ENCODE measurements at places on chromosomes 16 and 17.

DNA sequence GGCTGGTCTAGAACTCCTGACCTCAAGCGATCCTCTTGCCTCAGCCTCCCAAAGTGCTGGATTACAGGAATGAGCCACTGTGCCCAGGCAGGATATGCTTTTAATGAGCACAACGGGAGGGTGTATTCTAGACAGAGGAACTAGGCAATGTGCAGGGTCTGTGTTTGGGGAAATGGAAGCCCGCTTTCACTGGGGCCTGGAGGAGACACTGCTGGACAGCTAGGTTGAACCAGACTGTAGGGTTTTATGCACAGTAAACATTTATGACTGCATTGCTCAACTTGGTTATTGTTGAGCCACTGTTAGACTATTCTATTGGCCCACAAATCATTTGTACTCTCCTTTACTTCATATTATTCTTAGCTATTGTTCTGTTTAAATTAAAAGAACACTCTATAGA, 10.2 kb upstream of the SIAH1 start:
- DNase-seq: no peak

GRCh38 chr16:51419768-51420167, 268.7 kb upstream of the SALL1 start:
- DNase-seq: no peak

DNA sequence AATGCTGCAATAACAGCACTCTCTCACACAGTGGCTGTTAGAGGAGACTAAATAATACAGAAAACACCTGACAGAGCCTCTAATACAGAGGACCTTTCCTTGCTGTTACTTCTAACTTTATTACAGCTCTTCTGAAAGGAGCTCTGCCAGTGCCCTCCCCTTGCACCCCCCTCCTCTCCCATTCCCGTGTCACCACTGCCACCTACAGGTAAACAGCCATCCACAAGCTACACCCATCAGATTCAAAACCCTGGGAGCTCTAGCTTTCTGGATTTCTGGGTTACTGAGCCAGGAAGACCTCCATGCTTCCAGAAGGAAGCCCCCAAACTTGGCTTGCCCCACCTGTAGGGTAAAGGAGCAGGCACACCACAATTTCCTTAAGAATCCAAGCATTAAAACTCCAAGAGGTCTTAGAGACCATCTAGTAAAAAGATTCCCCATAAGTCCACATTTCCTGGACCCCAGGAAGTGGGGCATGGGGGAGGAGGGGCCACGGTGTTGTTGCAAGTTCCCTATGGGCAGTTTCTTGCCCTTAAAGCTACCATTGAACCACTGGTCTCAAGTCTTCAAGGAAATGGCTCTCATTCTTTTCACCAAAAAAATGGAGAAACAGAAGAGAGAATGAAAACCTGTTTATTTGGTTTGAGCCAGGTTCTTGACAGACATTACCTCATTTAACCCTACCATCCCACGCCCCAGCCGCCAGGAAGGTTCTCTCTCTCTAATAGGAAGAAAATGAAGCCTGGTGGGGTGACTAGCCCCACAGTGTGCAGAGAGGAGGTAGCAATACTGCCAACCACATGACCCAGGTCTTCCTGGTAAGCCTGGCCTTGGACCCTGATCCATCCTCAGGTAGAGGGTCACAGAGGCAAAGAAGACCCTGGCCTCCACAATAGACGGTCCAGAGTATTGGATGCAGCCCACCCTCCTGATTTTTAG, 52.8 kb downstream of the TOM1L2 start:
- peak; percentile 26 for DNase-seq

- DNase-seq: no peak
Measured at GRCh38 chr17:77316191-77316641, 175.4 kb downstream of the SEC14L1 start.

GRCh38 chr17:74042744-74043486, 160.6 kb upstream of the RPL38 start:
- DNase-seq: peak; percentile 65

GRCh38 chr17:4040784-4041183, 76.5 kb upstream of the ATP2A3 start:
- DNase-seq: no peak

- DNase-seq: no peak
Measured at GRCh38 chr17:21282850-21283249, 1.7 kb upstream of the MAP2K3 start.

GRCh38 chr17:12867726-12868125, 78.4 kb downstream of the ARHGAP44 start:
- no peak for DNase-seq

DNA sequence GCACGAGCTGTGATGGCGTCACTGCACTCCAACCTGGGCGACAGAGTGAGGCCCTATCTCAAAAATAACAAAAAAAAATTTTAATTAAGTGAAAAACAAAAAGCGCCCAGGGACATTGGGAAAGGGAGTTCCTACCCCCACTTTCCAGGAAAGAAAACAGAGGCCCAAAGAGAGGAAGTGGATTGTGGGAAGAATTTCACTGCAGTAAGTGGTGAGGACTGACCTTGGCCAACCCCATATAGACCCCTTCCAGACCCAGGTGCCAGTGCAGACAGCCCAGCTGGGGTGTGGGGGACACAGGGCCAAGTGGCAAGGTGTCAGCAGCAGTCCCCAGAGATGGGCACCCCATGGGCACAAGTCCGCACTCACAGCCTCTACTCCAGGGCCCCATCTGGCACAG, 29.0 kb upstream of the KRT17 start:
- DNase-seq: no peak

DNA sequence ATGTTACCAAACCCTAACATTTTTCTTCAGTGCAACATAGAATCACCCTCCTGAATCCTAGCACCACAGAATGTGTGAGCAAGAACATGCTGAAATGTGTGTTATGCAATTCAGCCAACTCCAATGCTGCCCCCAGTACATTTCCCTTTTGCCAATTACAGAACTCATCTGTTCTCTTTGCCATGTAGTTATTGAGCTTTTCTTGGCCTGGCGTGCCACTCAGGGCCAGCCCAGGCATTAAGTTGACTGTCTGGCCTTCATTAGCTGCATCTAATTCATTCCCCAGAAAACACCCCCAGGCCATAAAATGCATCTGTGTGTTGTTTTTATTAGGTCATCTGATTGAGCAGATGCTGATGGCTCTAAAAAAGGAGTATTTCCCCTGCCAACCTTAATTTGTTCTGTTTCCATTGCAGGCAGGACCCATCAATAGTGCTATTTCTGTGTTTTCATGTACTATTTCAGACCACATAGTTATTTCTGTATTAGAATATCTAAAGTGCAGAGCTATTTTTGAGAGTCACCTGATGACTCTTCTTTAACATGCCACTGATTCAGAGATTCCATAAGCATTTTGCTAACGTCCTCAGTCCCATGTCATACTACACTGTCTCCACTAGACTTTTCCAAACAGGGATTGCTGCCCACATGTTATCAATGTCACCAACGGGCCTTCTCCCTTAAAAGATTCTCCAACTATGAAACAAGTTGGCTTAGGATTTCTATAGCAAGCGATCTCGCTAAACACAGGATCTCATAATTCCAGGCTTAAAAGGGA, 969.7 kb downstream of the CDH11 start:
- DNase-seq: no peak

DNA sequence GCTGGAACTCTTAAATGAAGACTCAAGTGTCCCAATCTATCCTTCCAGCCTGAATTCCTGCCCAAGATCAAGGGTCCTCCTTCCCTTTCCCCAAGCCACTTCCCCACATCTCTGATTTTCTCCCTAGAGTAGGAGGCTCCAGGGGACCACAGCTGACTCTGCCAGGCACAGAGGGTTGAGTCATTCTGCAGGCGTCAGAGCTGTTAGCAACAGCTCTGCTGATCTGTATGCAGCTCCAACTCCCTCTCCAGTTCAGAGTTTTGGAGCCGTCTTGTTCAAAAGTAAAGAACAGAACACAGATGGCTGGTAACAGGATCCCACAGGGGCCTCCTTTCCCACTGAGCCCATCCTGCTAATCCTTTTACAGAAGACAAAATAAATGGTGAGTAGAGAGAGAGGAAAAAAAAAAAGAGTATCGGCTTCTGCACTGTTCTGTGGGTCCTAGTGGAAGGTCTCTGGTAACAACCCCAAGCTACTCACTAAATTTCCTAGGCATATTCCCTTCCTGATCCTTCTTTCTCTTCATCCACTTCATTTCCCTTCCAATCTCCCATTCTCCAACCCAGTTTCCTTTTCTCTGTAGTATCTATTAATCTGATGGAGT, 13.4 kb upstream of the TAOK1 start:
- no peak for DNase-seq

- peak; percentile 70 for DNase-seq
Measured at GRCh38 chr16:50699326-50700159, 6.1 kb downstream of the NOD2 start.

DNA sequence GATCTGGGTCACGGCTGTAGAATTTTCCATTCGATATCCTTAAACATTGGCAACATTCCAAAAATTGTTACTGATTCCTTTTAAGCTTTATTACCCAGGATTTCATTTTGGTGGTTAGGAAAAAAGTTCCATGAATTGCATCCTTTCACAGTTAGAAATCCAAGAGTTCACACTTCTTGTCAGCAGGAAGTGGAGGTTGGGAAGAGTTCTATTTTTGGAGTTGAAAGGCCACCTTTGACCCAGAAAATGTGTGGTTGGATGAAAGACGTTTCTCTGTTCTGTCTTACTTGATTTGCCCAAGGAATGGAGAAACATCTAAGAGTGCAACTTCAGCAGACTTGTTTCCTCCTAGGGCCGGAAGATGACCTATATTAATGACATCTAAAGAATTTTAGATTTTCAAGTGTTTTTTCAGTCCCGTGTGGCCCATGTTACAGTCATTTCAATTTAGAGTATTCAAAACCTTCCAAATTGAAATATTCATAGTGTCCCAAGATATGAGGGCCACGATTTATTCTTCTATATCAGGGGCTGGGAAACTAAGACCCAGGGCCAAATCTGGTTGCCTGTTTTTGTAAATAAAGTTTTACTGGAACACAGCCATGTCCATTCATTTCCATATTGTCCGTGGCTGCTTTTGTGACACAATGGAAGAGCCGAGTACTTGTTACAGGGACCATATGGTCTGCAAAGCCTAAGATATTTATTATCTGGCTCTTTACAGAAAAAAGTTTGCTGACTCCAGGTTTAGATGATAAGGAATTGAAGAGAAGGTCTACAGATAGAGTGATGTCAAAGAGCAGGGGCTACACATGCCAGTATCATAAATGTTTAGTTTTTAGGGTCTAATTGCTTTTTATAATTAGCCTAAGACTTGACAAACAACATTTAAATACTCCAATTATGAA, 50.2 kb downstream of the CDK5R1 start:
- no peak for DNase-seq

GRCh38 chr17:39995438-39995837, 14.8 kb downstream of the PSMD3 start:
- DNase-seq: no peak

GRCh38 chr16:27066668-27067537, at the start of gene C16orf82:
Gene C16orf82, plus strand, starts transcription at chr16:27066927.
- DNase-seq: no peak

DNA sequence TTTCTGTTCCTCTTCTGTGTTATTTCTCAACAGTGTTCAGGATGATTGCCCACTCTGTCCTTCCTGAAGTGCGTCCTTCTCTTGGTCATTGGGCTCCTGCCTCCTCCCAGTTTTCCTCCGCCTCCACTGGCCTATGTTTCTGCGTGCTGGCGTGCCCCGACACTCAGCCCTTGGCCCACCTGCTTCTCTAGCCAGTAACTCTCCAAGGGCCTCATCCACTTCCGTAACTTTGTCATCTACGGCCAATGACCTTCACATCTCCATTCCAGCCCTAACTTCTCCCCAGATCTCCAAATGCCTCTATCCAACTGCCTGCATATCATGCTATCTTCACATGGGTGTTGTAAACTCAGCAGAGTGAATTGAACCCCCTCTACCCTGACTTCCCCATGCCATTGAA, 39.6 kb upstream of the RPL38 start:
- no peak for DNase-seq

DNA sequence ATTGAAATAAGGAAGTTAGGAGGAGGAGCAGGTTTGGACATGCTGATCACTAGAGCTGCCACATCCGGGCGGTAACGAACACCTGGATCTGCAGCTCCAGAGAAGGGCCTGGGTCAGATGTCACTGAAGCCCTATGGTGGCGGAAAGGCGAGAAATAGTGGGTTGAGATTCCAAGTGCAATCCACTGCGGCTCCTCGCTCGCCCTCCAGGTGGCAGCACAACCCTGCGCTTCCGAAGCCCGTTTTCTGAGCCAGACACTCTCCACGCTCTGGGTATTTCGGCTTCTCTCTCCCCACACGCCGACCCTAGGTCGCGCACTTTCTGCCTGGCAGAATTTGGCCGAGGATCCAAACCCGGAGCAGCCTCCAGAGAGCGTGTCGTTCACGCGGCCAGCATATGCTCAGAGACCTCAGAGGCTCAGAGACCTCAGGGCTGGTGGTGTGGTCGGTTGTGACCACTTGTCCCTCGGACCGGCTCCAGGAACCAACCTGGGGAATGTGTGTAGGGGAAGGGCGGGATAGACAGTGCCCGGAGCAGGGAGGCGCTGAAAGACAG, 922 bp upstream of the SLC2A4 start:
- peak; percentile 74 for DNase-seq

DNA sequence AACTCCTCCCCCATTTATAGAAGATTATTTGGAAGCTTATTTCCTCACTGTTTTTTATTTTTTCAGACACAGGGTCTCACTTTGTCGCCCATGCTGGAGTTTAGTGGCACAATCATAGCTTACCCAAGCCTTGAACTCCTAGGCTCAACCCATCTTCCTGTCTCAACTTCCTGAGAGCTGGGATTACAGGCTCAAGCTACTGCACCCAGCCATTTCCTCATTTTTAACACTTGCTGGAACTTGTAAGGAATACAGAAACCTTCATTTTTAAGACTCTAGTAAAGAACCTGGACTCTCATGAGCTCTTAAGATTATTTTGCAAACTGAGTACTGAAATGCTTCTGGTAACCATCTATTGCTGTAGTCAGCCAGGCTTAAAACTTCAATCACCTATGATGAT, 29.9 kb downstream of the KANSL1 start:
- no peak for DNase-seq

GRCh38 chr16:51549836-51550235, 398.8 kb upstream of the SALL1 start:
- DNase-seq: no peak

GRCh38 chr16:67989322-67990017, 9.2 kb upstream of the DPEP3 start:
- no peak for DNase-seq

- DNase-seq: no peak
Measured at GRCh38 chr17:38685491-38685890, 10.7 kb upstream of the EPOP start.

GRCh38 chr16:8797364-8798173, at the start of the genes PMM2 and TMEM186:
Gene PMM2, plus strand, starts transcription at chr16:8797839. Its CDS starts 44 bp downstream, at chr16:8797883.
Gene TMEM186, minus strand, starts transcription at chr16:8797639. Its CDS starts 25 bp downstream, at chr16:8797614.
- DNase-seq: peak; percentile 94

DNA sequence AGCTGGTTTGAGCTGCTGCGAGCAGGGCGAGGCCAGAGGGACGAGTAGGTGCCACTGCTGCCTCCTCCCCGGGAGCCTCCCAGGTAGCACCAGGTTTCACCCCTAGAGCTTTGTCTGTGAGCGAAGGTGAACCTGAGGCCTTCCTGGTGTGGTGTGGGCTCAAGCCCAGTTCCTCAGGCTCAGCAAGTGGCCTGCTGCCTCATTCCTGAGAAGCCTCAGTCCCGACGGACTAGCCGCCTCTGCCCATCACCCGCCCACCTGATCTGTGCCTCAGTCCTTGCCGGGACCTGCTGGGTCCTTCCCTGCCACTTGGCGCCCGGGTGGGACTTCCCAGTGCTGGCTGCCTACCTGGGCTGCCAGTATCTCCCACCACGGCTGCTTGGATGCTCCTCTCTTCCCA, 1.7 kb downstream of the NLRC3 start:
- DNase-seq: no peak

All from stimulated activated CD8-positive, alpha-beta memory T cell treated with anti-CD3 and anti-CD28 coated beads, Interleukin-15, amount 100 ng/mL, for 48 hours (primary cell).